ENCODE measurements at places on chromosomes 12 and 14. TPM values are rescaled to one million over a fixed set of nuclear protein-coding genes. Genes with fewer than 3 reads are reported as not detected.

Gene PALS1
- total RNA-seq = 15.3 TPM

Gene PRDM4
- 21.3 TPM for total RNA-seq

Gene TC2N
- 46.1 TPM for total RNA-seq

Gene SOAT2
- not detected for total RNA-seq

Gene SIX1
- total RNA-seq = 6.5 TPM

Gene RNF212B
- not detected for total RNA-seq

Gene TRPV4
- 0.51 TPM for total RNA-seq

Gene XPOT
- 180 TPM for total RNA-seq

Gene PTPRR
- under 0.01 TPM for total RNA-seq

GRCh38 chr12:122946690-122947341 is 19.4 kb downstream of the ABCB9 start:
- peak; percentile 100 for DNase-seq

- DNase-seq = no peak
These were observed 249.1 kb upstream of the E2F7 start for GRCh38 chr12:77314378-77315052.

DNA sequence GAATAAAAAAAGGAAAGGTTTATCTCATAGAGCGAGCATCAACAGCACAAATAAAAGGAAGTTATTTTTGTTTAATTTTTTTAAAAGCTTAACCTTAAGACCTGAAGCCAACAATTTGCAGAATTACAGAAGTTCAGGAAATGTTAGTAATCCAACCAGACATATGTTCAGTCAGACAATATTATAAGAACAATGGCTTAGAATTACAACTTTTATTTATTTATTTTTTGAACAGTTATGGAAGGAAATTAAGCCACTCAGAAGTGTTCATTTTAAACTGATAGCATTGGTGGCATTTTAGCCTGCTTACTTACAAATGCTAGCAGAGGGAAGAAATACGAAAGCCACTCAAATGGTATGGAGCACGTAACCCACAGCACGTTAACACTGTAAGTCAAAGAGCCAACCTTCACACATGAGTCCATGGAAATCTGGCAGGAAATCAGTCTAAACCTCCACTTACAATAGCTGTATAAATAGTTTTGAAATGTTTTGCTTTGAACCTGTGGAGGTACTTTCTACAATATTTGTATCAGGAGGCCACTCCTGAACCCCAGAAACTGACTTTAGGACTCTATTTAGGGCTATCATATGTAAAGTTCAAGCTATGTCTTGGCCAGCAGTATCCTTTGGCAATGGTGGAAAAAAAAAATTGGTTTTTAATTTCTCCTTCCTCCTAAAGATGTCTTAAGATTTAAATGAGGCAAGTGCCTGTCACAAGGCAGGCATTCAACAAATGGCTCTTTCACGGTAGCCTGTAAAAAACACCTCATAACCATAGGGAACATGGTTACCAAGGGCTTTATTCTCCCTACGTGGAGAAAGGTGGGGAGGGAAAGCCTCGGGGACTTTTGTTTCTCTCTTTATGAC is 102.3 kb downstream of the ITPR2 start:
- no peak for DNase-seq

GRCh38 chr14:89654998-89655397 is 238.0 kb upstream of the FOXN3 start:
- no peak for DNase-seq

GRCh38 chr12:24649634-24650033 is 299.3 kb downstream of the BCAT1 start:
- DNase-seq = peak; percentile 82

- no peak for DNase-seq
These were observed 384.2 kb downstream of the GRIN2B start for GRCh38 chr12:13597166-13597565.

DNA sequence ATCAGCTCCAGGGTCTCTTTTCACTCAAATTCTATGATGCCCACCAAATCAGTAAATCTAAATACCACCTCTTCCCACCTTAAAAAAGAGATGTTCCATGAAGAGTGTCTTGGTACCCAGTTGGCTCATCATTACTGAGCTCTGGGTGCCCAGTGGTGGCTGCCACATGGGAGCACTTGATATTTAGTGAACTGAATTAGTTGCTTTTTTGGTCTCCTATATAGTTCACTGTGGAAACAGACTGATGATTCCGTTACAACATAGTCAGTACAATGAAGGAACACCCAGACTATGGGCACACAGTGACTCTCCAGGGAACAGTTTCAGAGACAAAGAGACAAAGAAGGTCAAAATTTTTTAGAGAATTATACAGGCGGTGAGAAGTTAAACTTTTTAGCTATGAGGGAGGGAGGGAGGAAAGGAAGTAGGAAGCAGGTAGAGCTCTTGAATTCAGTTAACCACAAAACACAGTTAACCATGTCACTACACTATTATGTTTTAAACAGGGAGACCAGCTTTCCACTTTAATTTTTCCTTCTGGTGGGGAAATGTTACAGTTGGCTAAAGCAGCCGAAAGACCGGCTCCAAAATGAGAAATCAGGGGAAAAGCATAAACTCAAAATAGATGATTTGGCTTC is 14.6 kb upstream of the YY1 start:
- no peak for DNase-seq

DNA sequence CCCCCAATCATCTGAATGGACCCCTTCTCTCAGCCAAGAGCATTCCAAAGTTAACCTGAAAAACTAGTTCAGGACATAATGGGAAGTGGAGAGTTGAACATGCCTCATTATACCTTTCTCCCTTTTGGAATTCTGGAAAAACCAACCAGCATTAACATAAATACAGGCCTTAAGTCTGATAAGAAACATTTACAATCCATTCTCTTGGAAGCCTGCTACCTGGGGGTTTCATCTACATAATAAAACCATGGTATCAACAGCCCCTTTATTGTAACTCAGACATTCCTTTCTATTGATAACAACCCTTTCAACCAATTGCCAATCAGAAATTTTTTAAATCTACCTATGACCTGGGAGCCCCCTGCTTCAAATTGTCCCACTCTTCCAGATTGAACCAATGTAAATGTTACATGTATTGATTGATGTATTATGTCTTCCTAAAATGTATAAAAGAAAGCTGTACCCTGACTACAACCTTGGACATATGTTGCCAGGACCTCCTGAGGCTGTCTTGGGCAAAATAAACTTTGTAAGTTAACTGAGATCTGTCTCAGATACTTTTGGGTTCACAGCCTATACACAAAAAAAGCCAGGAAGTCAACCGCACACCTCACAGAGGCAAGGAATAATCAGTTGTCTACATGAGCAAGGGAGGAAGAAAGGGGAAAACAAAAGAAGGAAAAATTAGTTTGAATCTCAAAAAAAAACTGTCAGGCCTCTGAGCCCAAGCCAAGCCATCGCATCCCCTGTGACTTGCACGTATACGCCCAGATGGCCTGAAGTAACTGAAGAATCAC is 17.6 kb upstream of the SSTR1 start:
- no peak for DNase-seq

- DNase-seq = no peak
These were observed 35.6 kb upstream of the RBM19 start for GRCh38 chr12:114001511-114002340.

GRCh38 chr12:53365245-53365904 is 14.6 kb upstream of the SP1 start:
- peak; percentile 61 for DNase-seq

DNA sequence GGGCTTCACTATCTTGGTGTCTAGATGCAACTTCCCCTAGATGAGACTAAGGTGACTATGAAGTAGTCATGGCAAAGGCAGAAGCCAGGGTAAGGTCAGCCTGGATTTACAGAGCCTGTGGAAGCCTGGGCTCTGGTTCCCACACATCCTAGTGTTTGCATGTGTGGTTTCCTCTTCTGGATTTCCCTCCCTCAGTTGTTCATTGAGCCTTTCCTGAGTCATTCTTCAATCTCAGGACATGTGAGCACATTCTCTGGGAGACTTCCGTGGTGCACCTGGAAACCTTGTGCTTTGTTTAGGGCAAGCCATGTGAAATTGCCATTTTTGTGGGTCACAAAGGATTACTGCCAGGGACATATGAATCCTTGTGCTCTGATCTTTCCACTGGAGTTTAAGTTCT is 236.6 kb downstream of the C12orf75 start:
- peak; percentile 62 for DNase-seq

DNA sequence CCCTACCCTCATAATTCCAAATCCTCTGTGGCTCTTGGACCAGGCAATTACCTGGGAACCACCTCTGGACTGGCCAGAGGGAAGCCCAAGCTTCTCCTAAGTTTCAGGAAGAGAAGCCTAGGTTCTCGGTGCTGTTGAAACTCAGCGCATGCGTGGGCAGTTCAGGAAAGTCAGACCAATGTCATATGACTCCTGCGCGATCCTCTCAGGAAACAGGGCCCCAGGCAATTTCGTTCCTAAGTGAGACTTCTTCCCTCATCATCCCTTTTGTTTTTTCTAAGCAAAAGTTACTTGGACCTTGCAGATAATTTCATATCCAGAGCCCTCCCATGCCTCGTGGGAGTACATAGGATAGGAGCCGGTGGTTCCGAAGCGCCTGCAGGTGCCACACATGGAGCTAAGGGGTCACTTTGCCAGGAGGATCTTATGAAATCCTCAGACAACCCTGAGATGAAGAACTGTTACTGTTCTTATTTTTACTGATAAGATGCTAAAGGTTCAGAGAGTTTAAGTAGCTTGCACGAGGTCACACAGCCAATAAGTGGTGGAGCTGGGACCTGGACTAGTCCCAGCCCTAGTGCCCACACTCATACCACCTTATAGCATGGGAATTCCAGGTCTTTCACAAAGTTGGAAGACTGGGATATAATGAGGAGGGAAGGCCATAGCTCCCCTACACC is 168.2 kb downstream of the ZFP36L1 start:
- no peak for DNase-seq

DNA sequence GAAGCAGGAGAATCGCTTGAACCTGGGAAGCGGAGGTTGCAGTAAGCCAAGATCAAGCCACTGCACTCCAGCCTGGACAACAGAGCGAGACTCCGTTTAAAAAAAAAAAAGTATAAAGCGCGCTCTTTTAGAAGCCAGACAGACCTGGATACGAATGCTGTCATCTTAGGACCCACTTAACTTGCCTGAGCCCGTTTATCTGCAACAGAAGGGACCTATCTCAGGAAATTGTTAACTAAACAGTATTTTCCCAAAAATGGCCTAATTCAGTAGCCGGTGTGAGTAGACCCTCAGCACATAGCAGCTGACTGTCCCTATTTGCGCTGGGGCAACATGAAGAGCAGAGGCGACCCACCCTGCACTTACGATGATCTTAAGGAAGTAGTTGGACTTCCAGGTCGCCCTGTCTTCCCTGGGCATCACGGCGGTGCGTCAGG is 529 bp downstream of the RPLP0 start:
- no peak for DNase-seq

GRCh38 chr12:95164656-95165055 is 52.6 kb downstream of the FGD6 start:
- no peak for DNase-seq

GRCh38 chr12:89578499-89578898 is 52.7 kb upstream of the POC1B start:
- no peak for DNase-seq

DNA sequence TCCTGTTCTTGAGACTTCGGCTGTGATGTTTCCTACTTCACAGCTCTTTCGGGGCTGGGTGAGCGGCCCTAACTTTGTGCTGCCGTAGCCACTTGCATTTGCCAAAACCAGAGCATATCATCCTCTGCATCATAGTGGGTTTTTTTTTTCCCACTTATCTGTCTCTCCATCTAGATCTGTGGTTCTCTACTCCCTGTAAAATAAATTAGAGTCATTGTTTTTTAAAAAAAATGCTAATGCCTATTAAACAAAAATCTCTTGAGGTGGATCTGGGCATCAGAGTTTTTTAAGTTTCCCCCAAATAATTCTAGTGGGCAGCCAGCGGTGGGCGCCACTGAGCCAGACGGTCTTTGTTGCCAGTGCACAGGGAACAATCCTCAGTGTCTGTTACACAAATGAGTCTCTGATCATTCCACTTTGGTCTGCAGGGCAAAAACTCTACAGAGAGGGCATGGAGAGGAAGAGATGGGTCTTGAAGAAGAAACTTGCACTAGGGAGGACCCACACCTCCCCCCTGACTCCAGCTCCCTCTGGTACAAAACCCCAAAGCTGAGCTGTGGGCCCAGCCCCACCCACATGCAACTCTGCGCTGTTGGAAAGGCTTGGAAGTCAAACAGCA is 62.4 kb upstream of the BCL2L14 start:
- no peak for DNase-seq

DNA sequence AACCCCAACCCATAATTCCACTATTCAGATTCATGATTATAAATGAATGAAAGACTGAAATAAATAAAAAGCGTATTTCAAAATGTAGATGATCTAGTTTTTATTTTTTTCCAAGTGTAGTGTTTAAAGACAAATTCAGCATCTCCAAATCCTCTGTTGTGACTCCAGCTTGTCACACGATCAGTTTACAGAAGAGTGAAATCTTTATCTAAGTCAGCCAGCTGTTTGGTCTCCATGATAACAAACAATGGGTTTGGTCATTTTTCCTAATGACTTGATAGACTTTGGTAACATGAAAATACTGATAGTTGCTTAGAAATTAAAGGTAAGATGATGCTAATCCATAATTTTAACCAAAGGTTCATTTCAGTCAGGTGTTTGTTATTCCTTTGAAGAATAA is 114.5 kb upstream of the RASSF8 start:
- DNase-seq = no peak

DNA sequence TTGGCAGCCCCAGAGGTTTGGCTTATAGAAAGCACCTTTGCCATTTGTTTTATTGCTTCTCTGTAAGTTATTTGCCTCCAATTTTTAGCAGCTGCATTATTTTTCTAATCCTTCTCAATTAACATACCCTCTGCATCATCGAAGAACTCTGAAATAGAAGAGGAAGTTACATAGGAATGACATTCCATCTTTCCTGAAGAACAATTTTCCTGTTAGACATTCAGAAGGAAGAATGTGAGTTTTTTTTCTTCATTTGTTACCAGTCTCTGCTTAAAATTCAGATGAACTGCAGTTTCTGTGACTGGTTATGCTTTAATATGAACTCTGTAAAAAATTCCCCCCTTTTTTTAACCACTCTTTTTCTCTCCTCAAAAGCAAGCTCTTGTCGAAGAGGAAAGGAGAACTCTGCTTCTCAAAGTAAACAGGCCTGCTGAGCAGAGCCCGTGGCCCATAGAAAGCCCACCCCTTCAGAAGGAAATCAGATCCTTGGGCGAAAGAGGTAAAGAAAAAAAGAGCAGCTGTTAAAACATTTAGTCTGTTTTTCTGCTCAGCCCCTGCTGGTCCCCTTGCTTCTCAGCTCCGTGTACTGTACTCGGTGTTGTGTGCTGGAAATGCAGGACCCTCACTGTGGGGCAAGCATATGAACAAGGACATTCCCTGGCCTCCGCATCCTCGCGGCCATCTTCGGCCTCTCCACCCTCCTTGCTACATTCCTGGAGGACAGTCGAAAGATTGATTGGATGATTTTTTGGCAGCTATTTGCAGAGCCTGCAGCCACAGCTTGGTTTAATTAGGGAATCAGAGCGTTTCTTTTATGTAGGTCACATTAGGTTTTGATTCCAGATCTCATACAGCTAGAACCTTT is 164.4 kb upstream of the LRIG3 start:
- no peak for DNase-seq

DNA sequence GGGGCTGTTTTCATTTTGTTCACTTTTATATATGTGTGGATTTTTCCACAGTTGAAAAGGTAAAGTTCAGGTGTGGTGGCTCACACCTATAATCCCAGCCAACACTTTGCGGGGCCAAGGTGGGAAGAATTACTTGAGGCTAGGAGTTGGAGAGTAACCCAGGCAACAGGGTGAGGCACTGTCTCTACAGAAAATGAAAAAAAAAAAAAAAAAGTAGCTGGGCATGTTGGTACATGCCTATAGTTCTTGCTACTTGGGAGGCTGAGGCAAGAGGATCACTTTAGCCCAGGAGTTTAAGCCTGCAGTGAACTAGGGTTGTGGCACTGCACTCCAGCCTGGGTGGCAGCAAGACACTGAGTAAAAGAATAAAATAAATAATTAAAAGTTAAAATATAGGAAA is 326.5 kb downstream of the NAV3 start:
- peak; percentile 29 for DNase-seq

All from bronchial epithelial cell (primary cell).